ENCODE measurements at places on chromosomes 7 and 10.

DNA sequence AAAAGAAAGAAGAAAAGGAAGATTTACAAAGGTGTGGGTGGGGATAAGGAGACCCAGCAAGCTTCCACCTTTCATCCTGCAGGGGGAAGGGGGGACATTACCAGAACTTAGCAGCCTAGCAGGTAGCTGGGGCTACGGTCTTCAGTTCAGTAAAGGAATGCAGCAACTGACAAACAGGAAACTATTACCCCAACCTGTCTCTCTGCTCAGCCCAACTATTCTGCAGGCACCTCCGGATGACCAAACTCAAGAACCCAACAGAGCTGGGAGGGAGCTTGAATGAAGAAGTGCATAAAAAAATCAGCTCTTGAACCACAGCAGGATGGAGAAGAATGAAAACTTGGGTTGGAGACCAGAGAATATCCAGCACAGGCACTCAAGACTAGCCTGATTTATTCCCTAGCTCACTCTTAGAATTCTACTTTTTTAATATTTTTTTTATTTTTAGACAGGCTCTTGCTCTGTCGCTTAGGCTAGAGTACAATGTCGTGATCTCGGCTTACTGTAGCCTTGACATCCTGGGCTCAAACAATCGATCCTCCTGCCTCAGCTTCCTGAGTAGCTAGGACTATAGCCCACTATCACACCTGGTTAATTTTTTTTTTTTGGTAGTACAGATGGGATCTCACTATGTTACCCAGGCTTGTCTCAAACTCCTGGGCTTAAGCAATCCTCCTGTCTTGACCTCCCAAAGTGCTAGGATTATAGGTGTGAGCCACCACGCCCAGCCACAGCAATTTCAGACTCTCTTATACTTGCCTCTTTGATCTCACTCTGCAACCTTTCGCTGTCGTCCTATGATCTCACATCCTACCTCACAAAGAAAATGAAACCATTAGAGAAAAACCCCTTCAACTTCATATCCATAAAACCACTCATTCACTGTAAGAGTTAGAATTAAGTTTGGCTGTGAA is 18.5 kb upstream of the C10orf67 start:
- DNase-seq = no peak

DNA sequence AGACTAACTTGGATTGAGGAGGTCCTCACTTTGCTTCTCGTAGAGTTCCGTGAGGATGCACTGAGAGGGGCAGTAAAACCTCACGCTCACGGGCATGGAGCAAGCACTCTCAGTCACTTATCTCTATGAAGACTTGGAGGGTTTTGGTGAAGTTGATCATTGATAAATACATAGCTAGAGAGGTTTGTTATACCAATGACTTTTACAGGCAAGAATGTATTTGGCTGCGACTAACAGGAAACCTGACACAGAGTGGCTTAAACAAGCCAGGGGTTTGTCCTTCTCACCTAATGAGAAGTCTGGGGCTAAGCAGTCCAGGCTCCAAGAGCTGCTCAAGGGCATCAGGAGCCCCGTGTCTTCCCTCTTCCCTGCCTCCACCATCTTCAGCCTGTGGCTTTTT is 6.1 kb downstream of the BICC1 start:
- no peak for DNase-seq

DNA sequence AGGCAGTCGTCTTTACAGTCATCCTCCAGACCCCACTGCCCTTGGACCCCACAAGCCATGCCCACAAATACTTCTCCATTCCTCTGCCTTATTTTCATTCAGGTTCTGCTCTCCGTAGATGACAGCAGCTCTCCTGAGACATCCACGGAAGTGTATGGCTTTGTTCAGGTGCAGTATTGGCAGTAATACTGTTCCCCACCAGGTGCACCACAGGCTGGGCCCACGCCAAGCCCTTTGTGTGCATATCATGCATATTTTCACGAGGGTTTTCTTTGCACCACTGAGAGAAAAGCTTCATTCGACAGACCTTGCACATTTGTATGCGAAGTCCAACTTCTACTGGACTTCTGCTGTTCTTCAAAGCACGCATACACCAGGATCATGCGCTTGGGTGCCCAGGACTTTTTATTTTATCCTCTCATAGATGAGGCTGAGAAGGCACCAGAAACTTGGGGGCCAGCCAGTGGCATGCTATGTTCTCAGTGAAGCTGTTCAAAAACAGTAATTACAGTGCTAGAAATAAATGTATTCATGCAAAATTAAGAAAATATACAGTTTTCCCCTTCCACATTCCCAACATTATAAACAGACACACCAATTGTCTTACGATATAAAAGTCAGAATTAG is 37.8 kb upstream of the PITRM1 start:
- DNase-seq = no peak

GRCh38 chr10:34801097-34801733 is 13.9 kb downstream of the PARD3 start:
- DNase-seq = no peak

GRCh38 chr7:139427029-139427420 is 56.4 kb downstream of the KLRG2 start:
- no peak for DNase-seq
